ENCODE measurements at places on chromosomes 5 and 9. TPM values are rescaled to one million over a fixed set of nuclear protein-coding genes. Genes with fewer than 3 reads are reported as not detected.

GRCh38 chr9:70954596-70955143, 166.8 kb downstream of the TRPM3 start:
- no peak overlapping the region for H3K4me3 ChIP-seq
- no peaks in the 10 kb centered on the region for H3K36me3 ChIP-seq
- H3K27me3 ChIP-seq: no peaks in the 10 kb centered on the region
- H3K27ac ChIP-seq: no peak overlapping the region
- no peaks in the 10 kb centered on the region for H3K4me1 ChIP-seq

DNA sequence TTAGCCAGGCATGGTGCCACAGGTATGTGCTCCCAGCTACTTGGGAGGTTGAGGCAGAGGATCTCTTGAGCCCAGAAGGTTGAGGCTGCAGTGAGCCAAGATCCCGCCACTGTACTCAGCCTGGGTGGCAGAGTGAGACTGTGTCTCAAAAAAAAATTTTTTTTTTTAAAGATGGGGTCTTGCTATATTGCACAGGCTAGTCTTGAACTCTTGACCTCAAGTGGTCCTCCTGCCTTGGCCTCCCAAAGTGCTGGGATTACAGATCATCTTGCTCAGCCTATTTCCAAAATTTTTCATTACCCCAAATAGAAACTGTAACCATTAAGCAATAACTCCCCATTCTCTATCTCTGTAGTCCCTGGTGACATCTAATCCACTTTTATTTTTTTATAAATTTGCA, 4.4 kb upstream of the TBC1D13 start:
- no peak overlapping the region for H3K4me3 ChIP-seq
- H3K27ac ChIP-seq: no peak overlapping the region
- H3K27me3 ChIP-seq: no peaks in the 10 kb centered on the region
- H3K36me3 ChIP-seq: no peaks in the 10 kb centered on the region

DNA sequence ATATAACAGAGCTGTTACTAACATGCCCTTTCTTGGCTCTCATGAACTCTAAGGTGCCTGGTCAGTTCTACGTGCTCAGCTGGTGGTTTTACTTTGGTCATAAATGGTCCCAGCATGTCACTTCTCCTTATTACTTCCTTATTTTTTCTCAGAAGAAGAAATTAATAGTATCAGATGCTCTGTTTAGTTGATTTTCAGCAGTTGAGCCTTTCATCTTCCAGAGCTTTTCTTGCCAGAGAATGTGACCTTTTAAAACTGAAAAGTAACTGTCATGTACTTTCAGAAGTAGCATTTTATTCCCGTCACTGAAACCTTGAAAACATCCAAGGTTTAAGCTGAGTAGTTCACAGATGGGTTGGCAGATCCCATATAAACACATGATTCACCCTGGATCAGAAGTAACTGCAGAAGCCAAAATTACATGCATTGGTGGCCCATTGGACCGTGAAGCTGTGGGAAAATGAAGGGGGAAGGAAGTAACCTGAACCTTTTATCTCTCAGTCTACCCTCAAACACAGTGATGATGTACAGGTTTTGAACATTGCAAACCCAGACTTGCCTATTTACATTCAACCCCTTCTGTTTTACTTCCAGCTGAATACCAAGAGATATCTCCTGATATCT, 50.5 kb downstream of the HACD4 start:
- no peaks in the 10 kb centered on the region for H3K36me3 ChIP-seq
- H3K4me1 ChIP-seq: no peaks in the 10 kb centered on the region
- H3K27me3 ChIP-seq: no peaks in the 10 kb centered on the region
- no peak overlapping the region for H3K27ac ChIP-seq

DNA sequence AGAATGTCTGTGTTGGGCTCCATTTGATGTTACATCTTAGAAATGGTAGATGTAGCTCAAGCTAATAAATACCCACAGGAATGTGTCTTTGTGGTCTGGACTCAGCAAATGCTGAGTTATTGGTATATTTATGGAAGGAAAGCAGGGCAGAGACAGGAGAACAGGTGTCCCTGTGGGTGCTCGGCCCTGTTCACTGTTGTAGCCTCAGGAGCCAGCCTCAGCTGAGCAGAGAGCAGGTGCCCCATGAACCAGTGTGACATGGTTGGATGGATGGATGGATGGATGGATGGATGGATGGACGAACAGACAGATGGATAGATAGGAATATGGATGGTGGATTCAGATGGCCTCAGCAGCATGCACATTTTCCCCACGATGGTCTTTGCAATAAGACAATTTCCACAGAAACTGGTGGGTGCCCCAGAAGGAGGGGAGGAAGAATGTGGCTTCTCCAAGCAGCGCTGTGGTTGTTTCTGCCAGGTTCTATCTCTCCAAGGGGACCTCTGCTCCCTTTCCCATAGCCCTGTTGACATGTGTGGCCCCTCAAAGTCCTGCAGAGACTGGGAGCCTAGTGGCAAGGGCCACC, 8.2 kb upstream of the IRF1 start:
- peaks cover 63% of the 10 kb centered on the region for H3K4me1 ChIP-seq
- H3K27me3 ChIP-seq: no peaks in the 10 kb centered on the region
- H3K36me3 ChIP-seq: no peaks in the 10 kb centered on the region
- H3K27ac ChIP-seq: peak overlapping the region; percentile 99
- DNase-seq: no peak

Gene GABRP
- total RNA-seq: not detected

GRCh38 chr9:136949239-136949816, 2.7 kb upstream of the LCN12 start:
- H3K27me3 ChIP-seq: no peaks in the 10 kb centered on the region
- H3K4me1 ChIP-seq: peaks cover 19% of the 10 kb centered on the region
- H3K4me3 ChIP-seq: peak overlapping the region; percentile 57
- DNase-seq: no peak
- H3K36me3 ChIP-seq: no peaks in the 10 kb centered on the region
- H3K27ac ChIP-seq: peak overlapping the region; percentile 82

- peak overlapping the region; percentile 91 for H3K27ac ChIP-seq
- H3K4me1 ChIP-seq: peaks cover 95% of the 10 kb centered on the region
- peak overlapping the region; percentile 52 for H3K4me3 ChIP-seq
- no peaks in the 10 kb centered on the region for H3K27me3 ChIP-seq
- peak; percentile 91 for DNase-seq
- peaks cover 60% of the 10 kb centered on the region for H3K36me3 ChIP-seq
Measured at GRCh38 chr9:93028448-93029006, 30.0 kb upstream of the SUSD3 start.

DNA sequence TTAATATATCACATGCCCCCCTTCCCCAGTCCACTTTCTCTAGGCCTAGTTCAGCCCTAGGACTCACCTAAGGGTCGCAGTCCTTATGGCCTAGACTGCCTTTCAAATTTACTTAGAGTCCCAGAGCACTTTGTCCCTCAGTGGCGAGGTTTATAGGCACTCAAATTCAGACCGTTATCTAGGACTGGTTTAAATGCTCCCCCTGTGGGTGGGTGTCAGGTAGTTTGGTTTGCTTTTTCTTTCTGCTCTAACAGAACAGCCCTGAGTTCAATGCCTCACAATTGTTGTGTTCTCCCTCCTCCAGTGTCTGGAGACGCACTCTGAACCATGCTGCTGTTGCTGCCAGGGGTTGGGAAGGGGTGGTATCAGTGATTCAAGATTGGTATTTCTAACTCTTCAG, 317.1 kb downstream of the MAT2B start:
- DNase-seq: no peak
- H3K27ac ChIP-seq: no peak overlapping the region
- H3K4me1 ChIP-seq: no peaks in the 10 kb centered on the region
- H3K27me3 ChIP-seq: no peaks in the 10 kb centered on the region
- H3K36me3 ChIP-seq: no peaks in the 10 kb centered on the region

DNA sequence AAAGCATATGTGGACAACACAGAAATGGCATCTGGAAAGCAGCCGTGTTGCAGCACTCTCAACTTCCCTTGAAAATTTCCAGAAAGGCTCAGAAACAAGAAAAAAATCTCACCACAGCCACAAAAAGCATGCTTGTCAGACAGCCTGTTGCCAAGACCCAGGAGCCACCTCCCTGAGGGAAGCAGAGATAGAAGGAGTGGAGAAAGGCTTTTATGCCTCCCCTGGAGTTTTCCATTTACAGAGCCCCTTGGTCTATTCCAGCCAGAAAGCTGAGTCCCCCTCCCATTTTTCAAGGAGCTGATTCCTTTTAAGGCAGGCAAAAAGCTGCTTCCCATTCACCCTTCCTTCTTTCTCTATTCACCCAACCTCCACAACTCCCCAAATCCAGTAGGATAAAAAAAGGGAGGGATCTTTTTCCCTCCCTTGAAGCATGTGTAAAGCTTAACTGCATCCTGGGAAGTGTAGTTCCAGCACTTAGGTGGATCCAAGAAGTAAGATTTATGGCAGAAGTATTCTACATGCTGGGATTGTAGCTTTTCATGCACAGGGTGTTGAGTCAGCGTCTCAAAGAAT, 37.1 kb upstream of the PALM2AKAP2 start:
- H3K4me1 ChIP-seq: no peaks in the 10 kb centered on the region
- H3K36me3 ChIP-seq: no peaks in the 10 kb centered on the region
- H3K27ac ChIP-seq: no peak overlapping the region
- no peak overlapping the region for H3K4me3 ChIP-seq

DNA sequence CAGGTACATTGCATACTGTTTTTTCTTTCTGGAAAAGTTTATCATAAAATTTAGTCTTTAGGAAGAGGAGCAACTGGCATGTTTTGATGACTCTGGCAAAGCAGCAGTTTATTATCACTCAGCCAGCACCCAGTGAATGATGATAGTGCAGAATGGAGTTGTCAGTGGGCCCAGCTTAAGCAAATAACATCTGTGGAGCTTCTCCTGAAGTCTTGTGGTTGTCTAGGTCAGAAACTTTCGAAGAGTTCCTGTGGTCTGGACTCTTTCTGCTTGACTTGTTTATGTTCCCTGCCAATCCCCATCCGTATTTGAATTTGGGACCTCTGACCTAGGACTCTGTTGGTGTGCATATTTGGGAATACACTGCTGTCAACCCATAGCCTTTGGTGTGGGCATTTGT, 38.1 kb upstream of the C5orf47 start:
- H3K36me3 ChIP-seq: peaks cover 60% of the 10 kb centered on the region
- no peak overlapping the region for H3K27ac ChIP-seq
- DNase-seq: no peak
- no peaks in the 10 kb centered on the region for H3K4me1 ChIP-seq
- no peaks in the 10 kb centered on the region for H3K27me3 ChIP-seq
- no peak overlapping the region for H3K4me3 ChIP-seq

- H3K36me3 ChIP-seq: no peaks in the 10 kb centered on the region
- H3K27ac ChIP-seq: no peak overlapping the region
- no peak for DNase-seq
Measured at GRCh38 chr5:52668544-52669185, 119.1 kb upstream of the ITGA1 start.

Gene LCN1
- total RNA-seq: not detected

Gene MRRF
- 26.8 TPM for total RNA-seq

DNA sequence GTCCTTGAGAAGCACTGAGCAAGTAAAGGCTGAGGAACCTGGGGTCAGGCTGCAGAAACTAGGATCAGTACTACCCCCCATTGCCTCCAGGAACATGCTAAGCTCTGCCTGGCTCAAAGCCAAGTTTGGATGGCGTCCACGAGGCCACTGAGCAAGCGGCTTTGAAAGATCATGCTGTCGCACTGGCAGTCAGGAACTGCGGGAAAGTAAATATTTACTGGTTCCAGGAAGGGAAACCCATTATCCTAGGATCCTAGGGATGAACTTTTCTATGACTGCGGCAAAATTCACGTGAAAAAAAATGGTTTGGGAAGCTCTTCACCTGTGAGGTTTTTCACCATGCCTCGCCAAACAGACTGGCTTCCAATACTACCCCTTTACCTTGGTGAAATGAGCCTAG, 75.3 kb upstream of the PJA2 start:
- no peaks in the 10 kb centered on the region for H3K4me1 ChIP-seq
- no peak overlapping the region for H3K4me3 ChIP-seq
- no peaks in the 10 kb centered on the region for H3K27me3 ChIP-seq
- no peaks in the 10 kb centered on the region for H3K36me3 ChIP-seq

- no peak for DNase-seq
- no peaks in the 10 kb centered on the region for H3K27me3 ChIP-seq
- no peaks in the 10 kb centered on the region for H3K36me3 ChIP-seq
Measured at GRCh38 chr5:5799826-5800225, 377.3 kb downstream of the ICE1 start.

Gene PCDHB16
- total RNA-seq: not detected

Gene ENG
- total RNA-seq: 13.8 TPM

GRCh38 chr5:94761055-94761454, 142.6 kb downstream of the SLF1 start:
- no peak overlapping the region for H3K27ac ChIP-seq
- no peaks in the 10 kb centered on the region for H3K36me3 ChIP-seq
- H3K4me1 ChIP-seq: no peaks in the 10 kb centered on the region
- H3K27me3 ChIP-seq: no peaks in the 10 kb centered on the region
- DNase-seq: no peak

Gene IFNA2
- not detected for total RNA-seq

Gene PRR16
- total RNA-seq: not detected

Gene TUBB4B
- 99.8 TPM for total RNA-seq

GRCh38 chr9:8978334-8978733, 1178.8 kb upstream of the DMAC1 start:
- no peak for DNase-seq
- no peaks in the 10 kb centered on the region for H3K36me3 ChIP-seq
- H3K27me3 ChIP-seq: no peaks in the 10 kb centered on the region
- H3K4me1 ChIP-seq: no peaks in the 10 kb centered on the region

DNA sequence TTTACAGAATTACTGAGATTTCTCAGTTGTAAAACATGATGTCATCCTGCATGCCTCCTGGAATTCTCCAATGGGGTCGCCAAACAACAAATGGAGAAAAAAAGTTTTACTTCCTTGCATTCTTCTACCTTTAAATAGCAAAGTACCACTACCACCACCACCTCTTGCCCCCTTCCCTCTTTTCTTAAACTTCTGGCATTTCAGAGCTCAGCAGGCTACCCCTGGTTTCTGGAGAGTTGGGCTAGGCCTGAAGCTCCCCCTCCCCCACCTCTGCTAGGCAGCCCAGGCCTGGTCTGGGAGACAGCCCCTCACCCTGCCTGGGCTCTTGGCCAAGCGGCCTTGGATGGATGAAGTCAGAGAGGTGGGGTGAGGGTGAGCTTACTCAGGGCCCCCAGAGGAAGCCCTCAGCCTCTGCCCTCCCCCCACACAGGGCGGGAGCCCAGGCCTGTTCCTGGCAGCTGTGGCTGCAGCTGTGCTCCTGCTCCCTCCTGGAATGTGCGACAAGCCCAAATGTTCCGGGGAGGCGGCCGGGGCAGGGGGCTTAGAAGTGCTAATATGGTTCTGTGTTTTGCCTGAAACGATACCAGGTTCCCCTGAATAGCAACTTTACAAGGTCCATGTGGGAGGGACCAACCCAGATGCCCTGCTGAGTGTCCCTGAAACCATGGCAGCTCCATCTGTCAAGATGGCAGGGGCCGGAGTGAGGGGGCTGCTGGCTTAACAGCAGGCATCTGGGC, 6.0 kb upstream of the CCIN start:
- no peak for DNase-seq
- peaks cover 3% of the 10 kb centered on the region for H3K36me3 ChIP-seq
- H3K4me3 ChIP-seq: no peak overlapping the region
- H3K4me1 ChIP-seq: peaks cover 12% of the 10 kb centered on the region
- H3K27ac ChIP-seq: no peak overlapping the region
- no peaks in the 10 kb centered on the region for H3K27me3 ChIP-seq
